ENCODE measurements at places on chromosomes 13 and 19. TPM values are rescaled to one million over a fixed set of nuclear protein-coding genes. Genes with fewer than 3 reads are reported as not detected.

The ZNF534 gene
- total RNA-seq: not detected

DNA sequence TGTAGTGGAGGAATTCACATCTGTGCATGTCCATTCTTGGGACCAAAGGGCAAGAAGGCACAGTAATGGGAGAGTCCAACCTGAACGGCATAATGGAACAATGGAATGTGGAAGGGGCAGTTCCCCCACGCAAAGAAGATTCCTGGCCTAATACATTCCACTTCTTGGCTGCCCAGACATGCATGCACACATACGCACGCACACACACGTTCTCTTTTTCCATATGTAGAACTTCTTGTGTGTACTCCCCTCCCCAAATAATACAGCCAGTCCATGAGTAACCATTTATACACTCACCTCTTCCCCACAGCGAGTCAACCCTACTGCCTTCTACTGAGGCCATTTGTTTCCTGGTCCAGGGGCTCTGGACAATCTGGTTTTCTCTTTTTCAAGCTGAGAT lies 6.0 kb upstream of the STK24 start:
- no peak for DNase-seq

The CGB8 gene
- 21.3 TPM for total RNA-seq

- DNase-seq: no peak
Measured at GRCh38 chr19:20640545-20640944, 20.8 kb downstream of the ZNF626 start.

- no peak for DNase-seq
Measured at GRCh38 chr13:49472186-49472585, 23.6 kb upstream of the PHF11 start.

The ZNF724 gene
- total RNA-seq: 11.1 TPM
